ENCODE measurements at places on chromosomes 6 and 20.

- no peak for DNase-seq
These were observed 34.5 kb downstream of the NTSR1 start for GRCh38 chr20:62742979-62743776.

DNA sequence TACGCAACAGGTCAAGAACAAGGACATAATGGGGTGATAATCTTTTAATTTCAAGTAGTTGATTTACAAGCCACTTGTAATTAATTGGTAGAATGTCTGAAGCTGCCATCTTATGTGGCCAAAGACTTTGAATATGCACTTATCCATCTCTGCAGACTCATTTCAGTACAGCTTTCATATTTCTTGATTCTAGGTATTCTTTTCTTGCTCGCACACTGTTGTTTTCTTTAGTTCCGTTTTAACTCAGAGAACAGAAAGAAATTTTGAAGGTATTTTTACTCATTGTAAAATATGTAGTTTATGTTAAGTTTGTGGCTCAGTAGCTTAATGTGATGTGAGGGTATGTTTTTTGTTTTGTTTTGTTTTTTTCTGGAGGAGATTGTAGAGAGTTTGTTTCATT is 73.9 kb downstream of the UBR2 start:
- DNase-seq = no peak

DNA sequence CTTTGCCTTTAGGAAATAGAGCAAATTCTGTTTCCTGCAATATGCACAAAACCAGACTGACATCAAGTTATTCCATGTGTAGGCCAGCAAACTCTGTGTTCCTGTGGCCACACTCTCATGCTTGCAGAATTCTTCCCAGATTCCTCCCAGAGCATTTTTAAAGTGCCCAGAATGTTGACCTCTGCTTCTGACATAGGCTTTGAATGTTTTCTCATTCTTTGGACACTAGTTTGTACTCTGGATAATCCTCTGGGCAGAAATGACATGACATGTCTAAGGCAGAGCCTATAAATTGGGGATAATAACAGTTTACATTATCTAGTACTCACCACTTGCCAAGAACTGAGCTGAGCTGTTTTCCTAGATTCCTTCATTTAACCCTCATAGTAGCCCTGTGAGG is 9.2 kb upstream of the EFHC1 start:
- DNase-seq = no peak

DNA sequence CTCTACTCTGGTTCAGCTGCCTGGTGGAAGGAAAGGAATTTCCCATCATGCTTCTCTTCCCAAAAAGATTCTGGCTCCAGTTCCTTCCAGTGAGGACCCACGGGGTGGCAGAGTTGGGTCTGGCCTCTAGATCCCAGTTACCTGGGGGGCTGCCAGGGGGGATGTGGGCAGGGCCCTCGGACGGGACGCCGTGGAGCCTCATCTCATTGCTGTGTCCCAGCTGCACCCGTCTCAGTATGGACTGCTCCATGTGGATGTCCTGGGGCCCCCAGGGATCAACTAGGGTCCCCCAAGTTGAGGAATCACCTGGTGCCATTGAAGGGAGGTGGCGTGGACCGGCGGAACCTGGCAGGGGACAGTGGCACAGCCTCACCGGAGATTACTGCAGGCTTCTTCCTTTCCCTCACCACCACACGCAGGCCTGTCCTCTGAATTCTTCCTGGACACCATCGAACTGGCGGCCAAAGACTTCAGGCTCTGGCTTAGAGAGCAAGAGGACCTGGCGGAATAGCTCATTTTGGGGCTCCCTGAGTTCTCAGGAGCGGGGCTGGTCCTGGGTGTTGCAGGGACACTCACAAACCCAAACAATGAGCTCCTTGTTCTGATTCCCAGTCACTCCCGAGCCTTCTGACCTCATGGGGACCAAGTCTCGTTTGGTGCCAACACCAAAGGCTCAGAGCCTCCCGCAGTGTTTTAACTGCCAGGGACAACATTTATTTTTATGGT is 8.5 kb downstream of the ZBP1 start:
- DNase-seq = no peak

- DNase-seq = no peak
These were observed 67.9 kb upstream of the STX16 start for GRCh38 chr20:58583176-58583575.

DNA sequence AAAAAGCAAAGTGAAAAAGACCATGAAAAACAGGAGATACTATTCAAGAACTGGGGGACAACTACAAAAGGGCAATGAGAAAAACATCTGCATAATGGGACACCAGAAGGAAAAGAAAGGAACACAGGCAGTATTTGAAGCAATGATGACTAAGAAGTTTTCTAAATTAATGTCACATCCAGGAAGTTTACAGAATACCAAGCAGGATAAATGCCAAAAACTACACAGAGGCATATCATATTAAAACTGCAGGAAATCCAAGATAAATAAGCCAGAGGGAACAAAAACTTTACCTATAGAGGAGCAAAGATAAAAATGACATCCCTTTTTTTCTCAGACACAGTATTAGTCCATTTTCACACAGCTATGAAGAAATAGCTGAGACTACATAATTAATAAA is 193.0 kb downstream of the ERMARD start:
- DNase-seq = no peak
